ENCODE measurements at places on chromosomes 4 and X. TPM values are rescaled to one million over a fixed set of nuclear protein-coding genes. Genes with fewer than 3 reads are reported as not detected.

DNA sequence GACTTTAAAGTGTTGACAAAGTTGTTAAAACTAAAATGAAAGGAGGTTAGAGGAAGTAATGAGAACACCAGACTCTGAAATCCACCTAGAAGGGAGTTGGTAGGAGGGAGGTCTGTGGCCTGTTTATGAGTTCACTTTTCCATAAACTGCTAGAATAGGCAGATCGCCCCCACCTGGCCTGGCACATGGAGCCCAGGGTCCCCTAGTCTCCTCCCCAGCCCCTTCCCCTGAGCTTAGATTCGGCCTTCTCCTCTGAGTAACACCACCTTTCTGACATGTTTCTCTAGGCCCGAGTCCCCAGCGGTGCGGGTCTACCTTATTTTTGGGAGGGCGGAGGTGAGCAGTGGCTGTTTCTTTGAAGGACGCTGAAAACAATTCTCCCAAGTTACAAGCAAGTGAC, 54.5 kb upstream of the FAT1 start:
- no peak for DNase-seq

- peak; percentile 10 for DNase-seq
These were observed 10.7 kb downstream of the PNMA6F start for GRCh38 chrX:153310901-153311300.

- no peak for DNase-seq
These were observed 87.0 kb downstream of the RNF150 start for GRCh38 chr4:141046255-141046654.

DNA sequence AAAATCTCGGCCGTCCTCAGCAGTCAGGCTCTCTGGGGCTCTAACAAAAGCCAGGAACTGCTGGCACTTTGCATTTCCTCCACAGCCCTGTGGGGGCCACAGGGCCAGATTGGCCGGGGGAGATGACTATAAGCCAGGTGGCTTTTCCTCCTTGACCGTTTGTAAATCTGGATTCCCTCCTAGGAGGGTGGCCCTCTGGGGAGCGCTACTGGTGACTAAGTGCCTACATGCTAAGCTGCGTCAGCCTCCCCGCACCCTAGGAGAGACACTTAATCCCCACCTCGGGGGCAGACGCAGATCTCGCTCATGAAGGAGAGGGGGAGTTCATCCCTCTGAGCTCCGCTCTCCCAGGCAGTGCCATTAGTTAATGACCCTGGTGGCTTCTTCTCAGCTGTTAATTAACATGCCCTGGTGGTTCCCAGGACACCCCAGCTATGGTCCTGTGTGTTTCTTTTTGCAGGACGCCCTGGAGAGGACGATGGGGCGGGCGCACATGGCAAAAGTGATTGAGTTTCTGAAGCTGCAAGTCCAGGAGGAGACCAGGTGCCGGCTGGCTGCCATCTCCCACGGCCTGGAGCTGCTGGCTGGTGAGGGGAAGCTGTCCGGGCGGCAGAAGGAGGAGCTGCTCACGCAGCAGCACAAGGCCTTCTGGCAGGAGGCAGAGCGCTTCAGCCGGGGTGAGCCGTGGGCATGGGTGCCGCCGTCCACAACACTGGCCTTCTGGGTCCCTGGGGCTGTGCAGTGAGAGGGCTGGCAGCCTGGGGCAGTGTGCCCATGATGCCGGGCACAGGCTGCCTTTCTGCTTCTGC, 41.6 kb downstream of the EVC start:
- DNase-seq: no peak

GRCh38 chrX:136417806-136418205, 69.9 kb upstream of the BRS3 start:
- DNase-seq: no peak

- DNase-seq: peak; percentile 2
These were observed 864.3 kb upstream of the AGA start for GRCh38 chr4:178306565-178306964.

DNA sequence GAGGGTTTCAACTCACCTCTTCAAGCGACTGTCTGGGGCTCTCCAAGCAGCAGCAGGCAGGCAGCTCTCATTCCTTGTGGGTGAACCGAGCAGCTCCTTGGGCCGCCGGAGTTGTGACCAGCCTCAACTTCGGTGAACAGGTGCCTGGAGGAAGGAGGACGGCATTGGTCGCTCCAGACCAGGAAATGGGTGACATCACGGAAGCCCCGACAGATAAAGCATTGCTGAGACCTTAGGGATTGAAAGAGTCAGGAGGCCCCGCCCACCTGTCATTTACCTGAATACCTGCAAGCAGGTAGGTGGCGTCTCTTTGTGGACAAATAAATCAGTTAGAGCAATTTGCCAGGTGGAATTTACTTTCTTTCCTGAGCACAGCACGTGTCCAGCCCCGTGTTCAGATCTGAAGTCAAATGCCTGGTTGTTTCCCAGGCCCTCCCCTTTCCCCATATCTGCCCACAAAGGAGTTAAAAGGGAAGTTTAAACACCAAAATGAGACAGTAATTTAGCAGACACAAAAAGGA, at the start of gene LNX1:
LNX1 (minus strand) TSS at position 115 of the 521 bp plus-strand sequence. CDS start 17,484 bp downstream, outside the sequence.
- DNase-seq: no peak

- DNase-seq: no peak
These were observed 16.0 kb upstream of the SEPTIN6 start for GRCh38 chrX:119708936-119709335.

- no peak for DNase-seq
These were observed 71.2 kb upstream of the GRID2 start for GRCh38 chr4:92232566-92232965.

DNA sequence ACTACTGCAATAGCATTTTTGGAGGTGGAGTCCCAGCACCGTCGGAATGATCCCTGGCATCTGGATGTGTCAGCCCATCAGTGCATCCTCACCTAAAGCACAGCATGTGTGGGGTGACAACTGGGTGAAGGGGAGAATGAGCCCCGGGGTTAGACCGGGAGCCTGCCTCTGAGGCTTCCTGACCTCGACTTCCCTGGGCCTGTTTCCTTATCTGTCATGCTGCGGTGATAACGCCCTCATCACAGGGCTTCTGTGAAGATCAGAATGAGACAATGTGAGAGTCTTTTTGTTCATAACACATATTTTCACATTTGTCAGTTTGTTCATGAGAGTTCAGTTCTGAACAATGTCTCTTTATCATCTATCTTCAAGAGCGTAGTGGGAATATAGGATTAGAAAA, 31.1 kb upstream of the PDLIM3 start:
- no peak for DNase-seq

- no peak for DNase-seq
These were observed 376.4 kb downstream of the KCTD8 start for GRCh38 chr4:44071959-44072955.

AMER1 gene
- polyA plus RNA-seq: 6.4 TPM

PNMA5 gene
- polyA plus RNA-seq: not detected

Data from muscle of arm (tissue), 14 donors.